ENCODE measurements at places on chromosomes 12 and 14.

GRCh38 chr14:105907276-105907675 lies 380.9 kb downstream of the TMEM121 start:
- DNase-seq, result no peak

DNA sequence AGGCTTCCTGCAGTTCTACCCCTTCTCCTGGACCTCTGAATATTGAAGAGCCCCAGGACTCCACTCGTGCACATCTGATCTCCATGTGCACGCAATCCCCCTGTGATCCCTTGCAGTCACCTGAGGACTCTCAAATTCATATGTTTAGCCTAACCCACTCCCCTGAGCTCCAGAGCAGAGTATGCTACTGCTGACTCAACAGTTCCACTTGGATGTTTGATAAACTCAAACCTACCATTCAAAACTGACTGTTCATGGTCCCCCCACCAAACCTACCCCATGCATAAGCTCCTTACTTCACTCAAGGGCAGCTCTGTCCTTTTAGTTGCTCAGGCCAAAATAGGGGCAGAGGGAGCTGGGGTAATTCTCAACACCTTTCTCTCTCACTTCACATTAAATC lies 96.0 kb downstream of the DNAI7 start:
- DNase-seq, result no peak

DNA sequence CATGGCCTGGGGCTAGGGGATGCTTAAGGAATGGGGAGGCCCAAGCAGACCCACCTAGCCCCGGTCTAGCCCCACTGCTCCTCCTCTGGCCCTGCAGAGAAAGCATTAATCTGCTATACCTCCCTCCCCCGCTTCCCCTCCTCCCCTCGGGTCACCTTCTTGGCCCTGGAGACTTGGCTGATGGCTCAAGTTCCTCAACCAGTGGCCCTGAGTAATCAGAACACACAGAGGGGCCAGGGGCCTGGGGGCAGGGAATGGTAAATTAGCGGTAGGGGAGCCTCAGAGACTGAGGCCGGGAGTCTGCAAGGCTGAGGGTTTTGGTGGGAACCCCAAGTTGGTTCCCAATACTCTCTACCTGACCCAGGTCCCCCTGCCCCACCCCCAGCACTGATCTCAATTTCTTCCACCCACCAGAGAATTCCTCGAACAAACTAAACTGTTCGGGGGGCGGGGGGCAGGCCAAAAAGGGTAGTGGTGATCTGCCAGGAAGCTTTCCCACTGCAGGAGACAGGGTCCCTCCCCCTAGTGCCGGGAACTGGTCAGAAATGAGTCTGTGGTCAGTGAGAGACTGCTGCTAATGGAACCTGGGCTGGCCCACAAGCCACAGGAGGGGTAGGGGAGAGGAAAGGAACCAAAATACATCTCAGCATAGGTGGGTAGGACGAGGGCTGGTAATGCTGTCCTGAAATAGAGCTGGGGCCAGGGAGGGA lies 12.8 kb upstream of the SMARCD1 start:
- DNase-seq, result no peak

GRCh38 chr12:107129315-107129930 lies 36.1 kb upstream of the CRY1 start:
- DNase-seq, result no peak

DNA sequence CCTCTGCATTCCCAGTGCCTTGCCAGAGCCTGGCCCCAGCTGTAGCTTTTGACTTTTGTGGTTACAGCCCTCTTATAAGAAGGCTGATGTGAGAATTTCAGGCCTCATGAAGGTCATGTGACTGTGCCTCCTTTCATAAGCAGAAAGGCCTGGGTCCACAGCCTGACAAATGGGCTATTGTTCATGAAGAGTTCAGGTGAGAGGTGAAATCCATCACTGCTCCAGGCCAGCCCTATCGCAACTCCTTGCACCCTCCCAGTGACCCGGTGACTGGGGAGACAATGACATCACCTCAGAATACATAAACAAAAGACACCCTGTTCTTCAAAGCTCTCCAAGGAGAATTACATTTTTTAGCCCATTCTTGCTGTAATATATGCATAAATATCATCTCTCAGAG lies 321.5 kb downstream of the PCNX1 start:
- DNase-seq, result no peak

GRCh38 chr12:94717108-94717507 lies 66.8 kb upstream of the TMCC3 start:
- DNase-seq, result no peak

- no peak for DNase-seq
Measured at GRCh38 chr14:60616461-60616959, 32.8 kb downstream of the SIX1 start.

DNA sequence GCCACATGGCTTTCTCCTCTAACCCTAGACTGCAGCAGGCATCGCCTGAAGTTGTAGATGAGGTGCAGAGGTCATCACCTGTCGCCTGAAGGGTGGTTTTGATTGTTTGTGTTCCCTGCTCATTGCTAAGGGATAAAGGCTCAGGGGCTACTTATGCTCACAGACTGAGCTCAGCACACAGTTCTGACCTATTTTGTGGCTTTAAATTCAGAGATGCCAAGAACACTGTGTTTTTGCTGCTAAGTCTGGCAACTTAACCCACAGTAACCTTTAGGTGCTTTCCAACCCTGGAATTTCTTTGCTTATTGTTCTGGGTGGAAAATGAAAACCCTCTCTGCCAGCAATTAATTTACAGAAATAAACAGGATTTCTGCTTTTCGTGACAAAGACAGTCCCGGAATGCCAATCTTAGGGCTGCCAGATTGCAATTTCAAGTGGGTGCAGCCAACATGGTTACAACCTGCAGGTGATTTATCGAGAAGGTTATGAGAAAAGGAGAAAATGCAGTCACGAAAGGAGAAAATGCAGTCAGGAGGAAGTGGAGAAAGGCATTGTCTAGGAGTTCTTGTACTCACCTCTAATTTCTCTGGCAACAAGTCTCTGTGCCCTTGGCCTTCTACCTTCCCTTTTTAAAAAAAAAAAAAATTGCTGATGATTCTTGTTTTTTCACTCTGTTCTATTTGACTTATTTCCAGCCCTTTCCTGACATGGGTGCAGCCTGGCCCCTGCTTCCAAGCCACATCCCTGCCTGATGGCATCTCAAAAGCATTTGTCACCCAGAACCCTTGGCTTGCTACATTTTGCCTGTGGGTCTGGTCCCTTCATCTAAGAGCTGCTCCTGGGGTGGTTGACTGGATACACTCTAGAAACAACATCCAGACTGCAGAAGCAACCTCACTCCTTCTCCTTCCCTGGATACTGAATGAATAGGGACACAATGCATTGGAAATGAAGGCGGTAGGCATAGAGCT lies 23.3 kb downstream of the NPC2 start:
- DNase-seq, result no peak

DNA sequence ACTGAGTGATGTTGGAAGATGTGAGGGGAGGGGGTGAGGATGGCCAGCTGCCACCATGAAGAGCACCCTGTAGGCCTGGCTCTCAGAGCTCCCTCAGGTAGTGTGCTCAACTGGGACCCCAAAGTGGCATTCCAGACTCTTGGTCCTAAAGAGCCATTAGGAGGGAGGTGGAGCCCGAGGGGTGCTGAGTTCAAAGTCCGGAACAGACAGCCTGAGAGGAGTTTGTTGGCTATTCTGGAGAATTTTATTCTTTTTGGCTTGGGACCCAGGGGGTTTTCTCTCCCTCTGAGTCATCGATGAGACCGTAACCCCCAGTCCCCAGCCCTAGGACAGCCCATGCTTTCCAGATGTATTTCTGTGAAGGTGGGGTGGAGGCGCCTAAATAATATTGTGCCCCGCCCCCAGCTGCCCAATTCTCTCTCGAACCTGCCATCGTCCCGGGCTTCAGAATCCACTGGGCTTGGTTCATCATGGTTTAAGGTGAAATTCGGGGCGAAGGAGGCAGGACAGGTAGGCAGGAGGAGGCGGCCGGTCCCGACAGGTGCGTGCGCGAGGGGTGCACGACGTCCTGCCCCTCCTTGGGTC lies 690 bp upstream of the RBP5 start:
- no peak for DNase-seq

DNA sequence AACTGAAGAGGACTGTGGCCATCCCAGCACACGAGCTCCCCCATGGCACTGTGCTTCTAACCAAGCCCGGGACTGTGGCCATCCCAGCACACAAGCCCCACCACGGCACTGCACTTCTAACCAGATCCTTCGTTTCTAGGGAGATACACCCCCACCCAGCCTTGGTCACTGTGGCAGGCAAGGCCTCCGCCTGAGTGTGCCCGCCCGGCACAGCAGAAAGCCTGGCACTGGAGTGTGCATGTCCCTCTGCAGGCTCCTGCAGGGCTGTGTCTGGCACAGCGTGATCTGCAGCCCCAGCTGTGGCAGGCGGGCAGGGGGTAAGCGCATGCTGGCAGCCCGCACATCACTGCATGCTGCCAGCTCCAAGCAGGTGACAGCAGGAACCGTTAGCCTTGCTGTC lies 49.8 kb downstream of the CCDC85C start:
- DNase-seq, result no peak

- DNase-seq, result no peak
Measured at GRCh38 chr14:32761381-32761968, 177.2 kb upstream of the NPAS3 start.

DNA sequence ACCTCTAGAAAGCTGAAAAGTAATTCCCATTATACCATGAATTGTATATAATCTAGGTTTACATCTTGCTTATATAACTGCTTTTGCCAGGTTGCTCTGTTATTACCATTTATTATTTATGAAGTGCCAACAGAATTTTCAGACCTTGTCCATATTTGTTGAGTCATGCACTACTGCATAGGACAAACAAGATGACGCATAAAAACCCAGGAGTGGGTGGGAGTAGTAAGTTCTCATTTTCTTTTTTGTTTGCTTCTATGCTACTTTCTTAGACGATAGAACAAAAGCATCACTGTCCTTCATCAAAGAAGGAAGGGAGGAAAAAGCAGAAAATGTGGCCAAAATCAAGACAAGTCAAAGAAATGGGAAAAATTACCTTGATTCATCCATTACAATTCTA lies 119.0 kb upstream of the RASSF8 start:
- no peak for DNase-seq

DNA sequence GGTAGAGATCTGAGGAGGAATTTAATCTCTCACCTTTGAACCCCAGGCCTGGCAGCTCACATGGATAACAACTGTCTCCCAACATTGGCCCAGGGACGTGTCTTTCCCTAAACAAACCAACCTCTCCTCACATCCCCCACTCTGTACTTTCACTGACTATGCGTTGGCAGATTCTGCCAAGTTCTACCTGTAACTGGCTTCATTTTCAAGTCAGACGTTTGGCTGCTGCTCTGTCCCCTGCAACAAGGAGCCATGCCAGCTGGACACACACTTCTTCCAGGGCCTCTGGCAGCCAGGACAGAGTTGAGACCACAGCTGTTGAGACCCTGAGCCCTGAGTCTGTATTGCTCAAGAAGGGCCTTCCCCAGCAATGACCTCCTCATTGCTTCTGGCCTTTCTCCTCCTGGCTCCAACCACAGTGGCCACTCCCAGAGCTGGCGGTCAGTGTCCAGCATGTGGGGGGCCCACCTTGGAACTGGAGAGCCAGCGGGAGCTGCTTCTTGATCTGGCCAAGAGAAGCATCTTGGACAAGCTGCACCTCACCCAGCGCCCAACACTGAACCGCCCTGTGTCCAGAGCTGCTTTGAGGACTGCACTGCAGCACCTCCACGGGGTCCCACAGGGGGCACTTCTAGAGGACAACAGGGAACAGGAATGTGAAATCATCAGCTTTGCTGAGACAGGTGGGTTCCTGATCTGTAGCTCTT lies at the start of gene INHBC:
Gene INHBC, plus strand, starts transcription at position 268 of the 707 bp plus-strand sequence. Its CDS starts 103 bp downstream, at position 371.
- DNase-seq, result no peak

DNA sequence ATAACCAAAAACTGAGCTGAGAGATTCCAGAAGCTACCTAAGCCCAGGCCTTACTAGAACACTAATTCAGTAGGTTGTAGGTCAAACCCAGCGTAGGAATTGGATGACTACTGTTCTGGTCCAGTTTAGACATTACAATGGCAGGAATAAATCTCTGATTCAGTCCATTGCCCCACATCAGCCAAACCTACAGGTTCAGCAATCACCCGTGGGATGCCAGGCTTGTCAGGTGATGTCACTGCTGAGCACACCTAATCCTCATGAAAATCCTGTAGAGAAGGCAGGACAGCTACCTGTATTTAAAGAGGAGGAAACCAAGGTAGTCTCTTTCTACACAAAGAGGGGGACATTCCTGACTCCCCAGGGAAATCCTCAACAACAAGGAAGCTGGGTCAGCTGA lies 63.7 kb downstream of the RFX4 start:
- no peak for DNase-seq

DNA sequence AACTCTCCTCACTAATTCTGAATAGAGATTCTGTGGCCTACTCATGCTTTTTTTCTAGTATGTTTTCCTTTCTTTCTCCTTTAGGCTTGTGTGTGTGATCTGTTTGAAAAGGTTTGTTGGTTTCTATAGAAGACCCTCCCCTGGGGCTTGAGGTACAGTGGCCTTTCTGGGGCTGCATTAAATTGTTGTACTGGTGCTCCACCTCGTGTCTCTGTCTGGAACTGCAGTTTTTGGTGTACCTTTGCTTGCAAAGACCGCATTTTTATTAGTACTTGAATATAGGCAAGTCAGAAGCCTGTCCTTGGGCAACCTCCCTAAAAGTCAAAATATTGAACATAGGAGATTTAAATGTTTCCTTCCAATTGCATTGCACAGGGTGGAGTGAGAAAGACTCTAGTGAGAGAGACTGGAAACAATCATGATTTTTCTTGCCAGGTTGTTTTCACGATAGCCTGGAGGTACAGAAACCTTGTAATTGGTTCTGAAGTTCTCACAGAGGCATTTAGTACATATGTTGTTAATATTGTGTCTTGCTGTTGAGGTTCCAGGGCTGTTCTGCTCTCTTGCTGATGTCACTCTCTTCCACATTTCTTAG lies 39.0 kb downstream of the SLCO1B1 start:
- DNase-seq, result no peak

Measured in CD4-positive, alpha-beta T cell treated with Interleukin-15 for 1 hour (primary cell).